Fibroblast of skin of abdomen (primary cell): ENCODE measurements at places on chromosomes 1 and 21.

- no peak for DNase-seq
These were observed 43.2 kb upstream of the POFUT2 start for GRCh38 chr21:45330851-45331261.

DNA sequence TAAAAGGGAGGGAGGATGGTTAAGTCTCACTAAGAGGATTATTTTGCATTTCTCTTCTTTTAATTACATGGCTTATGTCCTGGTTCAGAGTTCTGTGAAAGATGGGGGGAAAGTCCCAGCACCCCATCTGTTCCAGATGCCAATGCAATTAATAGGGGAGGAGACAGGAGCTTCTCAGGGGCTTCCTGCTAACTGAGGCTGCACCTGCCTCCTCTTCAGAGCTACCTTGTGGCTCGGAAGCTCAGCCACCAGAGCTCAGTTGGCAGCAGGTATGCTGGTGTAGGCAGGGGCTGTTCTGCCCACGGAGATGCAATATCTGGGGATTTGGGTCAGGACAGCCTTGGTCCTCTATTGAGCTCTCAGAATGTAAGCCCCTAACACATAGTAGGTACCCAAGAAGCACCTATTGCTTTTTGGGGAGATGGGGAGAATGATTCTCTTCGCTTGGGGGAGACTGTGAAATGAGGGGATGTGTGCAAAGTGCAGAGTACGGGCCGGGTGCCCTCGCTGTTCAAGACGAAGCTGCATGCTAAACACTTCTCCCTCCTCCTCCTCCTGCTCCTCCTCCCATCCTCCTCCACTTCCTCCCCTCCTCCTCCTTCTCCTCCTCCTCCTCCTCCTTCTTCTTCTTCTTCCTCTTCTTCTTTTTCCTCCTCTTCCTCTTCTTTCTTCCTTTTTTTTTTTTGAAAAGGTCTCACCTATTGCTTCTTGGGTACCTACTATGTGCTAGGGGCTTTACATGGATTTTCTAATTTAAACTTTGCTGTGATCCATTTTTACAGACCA is 279.0 kb downstream of the PTPRU start:
- no peak for DNase-seq

DNA sequence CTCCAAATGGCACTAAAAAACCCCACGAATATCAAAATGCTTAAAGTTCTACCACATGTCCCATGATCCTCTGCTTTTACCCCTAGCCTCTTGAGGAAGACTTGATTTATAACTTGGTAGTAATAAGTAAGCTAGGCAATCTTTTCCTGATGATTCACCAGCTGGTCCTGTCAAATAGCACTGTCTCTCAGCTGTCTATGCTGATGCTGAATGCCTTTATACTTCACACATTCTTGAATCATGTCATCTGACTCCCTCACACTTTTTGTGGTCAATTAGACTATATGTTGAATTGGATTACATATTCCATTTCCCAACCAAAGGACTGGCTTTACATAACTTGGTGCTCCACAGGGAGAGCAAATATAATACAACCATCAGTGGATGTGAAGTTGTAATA is 16.6 kb downstream of the C21orf91 start:
- DNase-seq: peak; percentile 95

- DNase-seq: no peak
These were observed 38.9 kb downstream of the UBE4B start for GRCh38 chr1:10071640-10072039.

GRCh38 chr1:226748306-226748705 is 9.2 kb upstream of the ITPKB start:
- DNase-seq: no peak

DNA sequence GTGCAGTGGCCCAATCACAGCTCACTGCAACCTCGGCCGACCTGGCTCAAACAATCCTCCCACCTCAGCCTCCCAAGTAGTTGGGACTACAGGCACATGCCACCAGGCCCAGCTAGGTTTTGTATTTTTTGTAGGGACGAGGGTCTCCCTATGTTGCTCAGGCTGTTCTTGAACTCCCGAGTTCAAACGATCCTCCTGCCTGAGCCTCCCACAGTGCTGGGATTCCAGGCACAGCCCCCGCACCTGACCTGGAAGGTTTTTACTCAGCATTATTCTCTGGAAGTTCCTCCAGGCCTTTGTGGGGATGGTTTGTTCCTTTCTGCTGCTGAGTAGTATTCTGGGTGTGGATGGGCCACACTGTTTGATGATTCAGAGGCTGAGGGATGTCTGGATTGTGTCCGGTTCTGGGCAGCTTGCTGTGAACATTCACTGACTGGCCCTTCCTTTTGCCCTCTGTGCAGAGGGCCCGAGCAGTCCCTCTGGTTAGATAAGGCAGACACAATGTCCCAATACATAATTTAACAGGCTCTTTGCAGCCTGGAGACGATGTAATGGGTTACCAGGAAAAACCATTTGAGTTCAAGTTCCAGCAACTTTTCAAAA is 6.0 kb upstream of the TRAPPC10 start:
- peak; percentile 94 for DNase-seq

- peak; percentile 6 for DNase-seq
These were observed 28.0 kb upstream of the SFPQ start for GRCh38 chr1:35220976-35221375.

DNA sequence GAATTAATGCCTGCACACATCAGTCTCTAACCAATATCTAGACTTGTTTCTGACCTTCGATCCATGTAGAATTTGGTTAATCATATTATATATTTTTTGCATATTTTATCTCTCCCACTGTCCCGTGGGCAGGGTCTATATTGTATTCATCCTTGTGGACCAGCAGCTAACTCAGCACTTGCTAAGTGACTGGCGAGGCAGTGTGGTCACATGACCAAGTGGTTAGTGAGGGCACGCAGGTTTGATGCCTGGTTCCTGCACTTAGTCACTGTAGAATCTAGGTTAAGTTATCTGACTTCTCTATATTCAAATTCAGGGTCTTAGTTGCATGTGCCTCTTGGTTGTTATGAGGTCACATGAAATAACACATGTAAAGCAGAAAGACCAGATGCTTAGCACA is 120.5 kb downstream of the UBE2U start:
- no peak for DNase-seq

- DNase-seq: no peak
These were observed 810 bp downstream of the RGS5 start for GRCh38 chr1:163201906-163202305.

- DNase-seq: no peak
These were observed 30.8 kb downstream of the CD2 start for GRCh38 chr1:116785006-116785405.

GRCh38 chr1:214401666-214402065 is 120.7 kb downstream of the SMYD2 start:
- peak; percentile 59 for DNase-seq

DNA sequence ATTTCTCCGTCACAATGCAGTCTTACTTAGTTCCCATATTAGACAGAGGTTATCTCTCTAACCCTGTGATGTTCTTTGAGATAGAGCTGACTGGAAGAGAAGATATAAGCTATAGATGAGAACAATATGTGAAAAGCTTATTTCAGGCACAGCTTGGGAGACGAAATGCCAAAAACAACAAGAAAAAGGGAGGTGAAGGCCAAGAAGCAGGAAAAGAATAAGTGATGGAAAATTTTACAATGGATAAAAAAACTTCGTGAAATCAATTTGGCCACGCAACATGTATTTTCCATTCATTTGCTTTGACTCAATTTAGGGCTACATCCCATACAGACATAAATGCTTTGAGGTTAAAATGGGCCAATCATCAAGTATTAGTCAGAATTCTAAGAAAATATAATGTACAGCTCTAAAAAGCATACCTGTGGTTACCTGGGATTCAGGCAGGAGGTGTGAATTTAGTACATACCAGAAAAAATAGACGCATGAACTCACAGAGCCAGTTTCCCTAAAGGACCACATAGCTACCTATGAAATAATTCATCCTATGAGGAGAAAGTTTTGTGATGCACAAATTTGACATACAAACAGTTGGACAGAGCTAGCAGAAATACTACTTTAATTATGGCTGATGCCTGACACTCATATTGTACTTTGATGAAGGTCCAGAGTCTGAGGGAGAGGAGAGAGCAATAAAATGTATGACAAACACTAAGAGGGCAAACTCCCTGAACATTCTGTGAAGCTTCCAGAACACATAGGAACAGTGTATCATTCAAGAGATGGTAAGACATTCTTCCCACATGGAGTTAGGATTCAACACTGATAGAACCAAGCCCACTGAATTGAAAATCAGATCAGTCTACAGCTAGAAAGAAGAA is 12.1 kb downstream of the RGS1 start:
- no peak for DNase-seq

- DNase-seq: no peak
These were observed 42.2 kb upstream of the C1orf105 start for GRCh38 chr1:172378109-172378760.

DNA sequence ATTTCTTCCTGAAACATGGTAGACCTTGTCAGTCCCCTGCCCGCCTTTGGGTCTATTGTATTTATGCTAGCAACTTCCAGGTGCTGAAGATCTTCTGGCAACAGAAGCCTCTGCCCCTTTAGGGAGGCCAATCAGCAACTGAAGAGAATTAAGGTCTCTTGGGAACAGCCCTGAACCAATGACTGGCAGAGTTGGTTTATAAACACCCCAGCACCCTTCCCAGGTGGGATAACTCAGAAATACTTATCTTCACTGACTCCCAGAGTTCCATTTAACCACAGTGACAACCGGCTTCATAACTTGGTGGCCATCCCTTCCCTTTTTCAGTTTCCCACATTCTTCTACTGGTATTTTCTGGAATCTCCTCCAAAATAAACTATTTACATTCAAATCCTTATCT is 27.2 kb upstream of the TMCO1 start:
- no peak for DNase-seq

GRCh38 chr1:177385760-177386698 is 215.3 kb downstream of the BRINP2 start:
- DNase-seq: peak; percentile 10

GRCh38 chr21:25759573-25759972 is 24.8 kb downstream of the GABPA start:
- no peak for DNase-seq

GRCh38 chr1:219790834-219791615 is 137.3 kb downstream of the SLC30A10 start:
- DNase-seq: peak; percentile 54

DNA sequence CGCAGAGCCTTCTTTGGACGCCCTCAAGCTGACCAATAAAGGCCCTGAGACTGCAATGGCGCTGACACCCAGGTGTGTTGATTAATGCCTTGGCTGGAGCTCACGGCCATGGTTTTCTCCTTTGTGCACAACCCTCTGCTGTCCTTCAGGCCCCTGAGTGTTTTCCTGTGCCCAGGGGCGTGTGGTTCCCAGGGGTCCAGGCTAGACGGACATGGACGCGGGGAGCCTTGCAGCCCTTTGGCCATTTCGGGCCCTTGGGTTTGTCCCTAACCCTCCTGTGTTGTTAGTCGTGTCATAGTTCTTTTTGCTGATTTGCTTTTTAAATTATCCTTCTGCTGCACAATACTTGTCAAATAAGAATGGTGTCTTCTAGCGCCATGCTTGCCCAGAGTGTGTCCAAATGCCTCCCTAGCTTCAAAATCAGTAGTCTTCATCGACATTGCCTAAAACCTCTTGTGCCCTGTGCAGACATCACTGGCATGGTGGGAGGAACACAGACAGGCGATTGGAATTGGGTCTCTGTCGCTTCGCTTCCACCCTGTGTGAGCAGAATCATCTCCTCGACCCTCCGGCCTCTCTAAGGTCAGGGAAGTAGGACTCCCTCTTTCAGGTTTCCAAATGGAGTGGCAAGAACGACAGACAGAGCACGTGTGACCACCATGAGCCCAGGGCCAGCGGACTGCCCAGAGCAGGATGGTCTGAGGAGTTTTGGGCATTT is 1.9 kb downstream of the KRTAP10-4 start:
- no peak for DNase-seq

GRCh38 chr1:31781756-31782371 is 17.7 kb upstream of the ADGRB2 start:
- no peak for DNase-seq
